ENCODE measurements at places on chromosomes 13 and 19.

GRCh38 chr13:107360010-107360409, 792.1 kb upstream of the ARGLU1 start:
- no peak for DNase-seq

GRCh38 chr19:46591870-46592269, 9.3 kb upstream of the CALM3 start:
- no peak for DNase-seq

GRCh38 chr13:23658929-23659541, 88.8 kb downstream of the TNFRSF19 start:
- DNase-seq = no peak

DNA sequence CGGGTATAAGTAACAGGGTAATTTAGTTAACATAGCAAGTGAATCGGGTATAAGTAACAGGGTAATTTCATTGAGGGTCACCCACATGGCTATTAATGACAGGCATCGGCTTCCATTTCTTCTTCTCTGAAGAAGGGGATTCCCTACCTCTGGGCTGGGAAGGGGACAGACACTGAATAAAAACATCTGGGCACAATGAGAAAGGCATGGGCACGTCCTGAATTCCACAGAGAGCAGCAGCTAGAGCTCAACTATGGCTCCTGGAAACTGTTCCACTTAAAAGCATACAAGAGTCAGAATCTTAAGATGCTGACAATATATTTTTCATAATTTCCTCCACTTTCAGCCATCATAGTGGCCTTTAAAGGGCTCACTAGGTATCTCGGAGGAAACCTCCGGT, 51.8 kb downstream of the CRYL1 start:
- DNase-seq = no peak

GRCh38 chr13:30496147-30496546, 30.4 kb upstream of the HMGB1 start:
- no peak for DNase-seq

GRCh38 chr19:58020129-58020528, 13.7 kb upstream of the ZSCAN1 start:
- no peak for DNase-seq

GRCh38 chr19:42477117-42477516, 34.4 kb upstream of the CXCL17 start:
- no peak for DNase-seq

GRCh38 chr19:16525751-16526481, 16.3 kb downstream of the CHERP start:
- no peak for DNase-seq

DNA sequence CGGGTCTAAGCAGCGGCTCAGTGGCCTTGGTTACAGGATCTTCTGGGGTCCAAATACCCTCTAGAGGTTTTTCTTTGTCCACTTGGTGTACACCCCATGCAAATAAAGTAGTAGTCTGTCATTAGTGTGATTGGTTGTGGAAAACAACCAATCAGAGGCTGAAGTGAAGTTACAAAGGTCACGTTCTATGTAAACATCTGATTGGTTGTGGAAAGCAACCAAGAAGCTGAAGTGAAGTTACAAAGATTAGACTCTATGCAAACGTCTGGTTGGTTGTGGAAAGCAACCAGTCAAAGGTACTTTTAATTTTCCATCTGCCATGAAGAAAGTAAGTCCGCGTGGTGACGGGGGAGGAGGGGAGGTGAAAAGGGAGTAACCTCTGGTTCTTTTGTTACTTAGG, 790.9 kb downstream of the UQCRFS1 start:
- no peak for DNase-seq

DNA sequence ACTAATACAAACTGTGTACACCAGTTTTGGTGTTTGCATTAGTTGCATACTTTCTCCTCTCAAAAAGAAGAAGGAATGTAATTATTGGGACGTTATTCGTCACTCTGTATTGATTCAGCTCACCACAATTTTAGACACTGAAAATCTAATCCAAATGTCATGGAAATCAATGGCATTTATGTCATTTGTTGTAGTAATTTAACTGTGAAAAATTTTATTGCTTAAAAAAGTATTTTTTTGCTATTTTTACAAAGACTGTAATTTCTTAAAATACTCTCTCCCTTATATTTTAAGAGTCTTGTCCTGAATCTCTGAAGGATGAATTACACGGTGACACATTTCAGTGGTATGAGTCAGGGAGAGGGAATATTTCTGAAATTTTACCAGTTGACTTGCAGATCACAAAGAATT, 2117.6 kb downstream of the PCDH9 start:
- no peak for DNase-seq

DNA sequence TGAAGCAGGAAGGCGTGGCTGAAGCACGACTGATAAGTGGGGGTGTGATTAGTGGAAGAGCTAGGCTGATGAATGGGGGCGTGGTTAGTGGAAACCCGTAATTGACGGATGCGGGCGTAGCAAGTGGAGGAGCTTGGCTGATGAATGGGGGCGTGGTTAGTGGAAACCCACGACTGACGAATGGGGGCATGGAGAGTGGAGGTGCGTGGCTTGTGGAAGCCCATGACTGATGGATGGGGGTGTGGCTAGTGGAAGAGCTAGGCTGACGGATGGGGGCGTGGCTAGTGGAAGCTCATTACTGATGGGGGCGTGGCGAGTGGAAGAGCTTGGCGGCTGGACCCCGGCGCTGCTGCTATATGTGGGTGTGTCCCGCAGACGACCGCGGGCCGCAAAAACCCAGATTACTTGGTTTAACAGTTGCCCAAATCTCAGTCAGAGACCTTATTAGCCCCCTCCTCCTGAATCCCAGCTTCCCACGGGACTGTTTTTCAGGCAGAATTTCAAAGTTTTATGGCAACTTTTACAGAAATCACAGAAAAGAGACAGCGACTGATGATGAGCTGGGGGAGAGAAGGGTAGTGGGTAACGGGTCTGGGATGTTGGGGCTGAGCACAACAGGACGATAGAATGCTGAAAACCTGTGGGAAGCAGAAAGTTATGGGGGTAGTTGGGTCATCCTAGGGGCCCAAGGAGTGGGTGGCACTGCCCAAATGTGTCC, 9.0 kb upstream of the MEIS3 start:
- peak; percentile 88 for DNase-seq

- DNase-seq = no peak
Measured at GRCh38 chr13:67369895-67370660, 139.9 kb upstream of the PCDH9 start.

DNA sequence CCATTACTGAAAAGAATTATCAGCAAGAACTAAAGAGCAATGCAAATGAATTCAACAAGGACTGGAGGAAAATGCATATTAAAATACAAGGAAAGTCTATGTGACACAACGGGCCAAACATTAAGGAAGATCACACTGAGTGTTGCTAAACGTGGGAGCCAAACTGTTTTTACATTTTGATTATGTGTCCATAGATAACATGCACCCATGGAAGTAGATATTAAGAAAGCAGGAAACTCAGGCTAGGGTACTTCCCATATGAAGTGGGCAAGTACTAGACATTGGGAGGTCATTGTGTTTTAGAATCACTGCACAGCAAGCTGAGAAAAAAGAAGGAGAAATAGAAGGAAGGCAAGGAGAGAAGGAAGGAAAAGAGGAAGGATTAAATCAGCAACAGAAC, 161.8 kb downstream of the KCTD12 start:
- DNase-seq = no peak

DNA sequence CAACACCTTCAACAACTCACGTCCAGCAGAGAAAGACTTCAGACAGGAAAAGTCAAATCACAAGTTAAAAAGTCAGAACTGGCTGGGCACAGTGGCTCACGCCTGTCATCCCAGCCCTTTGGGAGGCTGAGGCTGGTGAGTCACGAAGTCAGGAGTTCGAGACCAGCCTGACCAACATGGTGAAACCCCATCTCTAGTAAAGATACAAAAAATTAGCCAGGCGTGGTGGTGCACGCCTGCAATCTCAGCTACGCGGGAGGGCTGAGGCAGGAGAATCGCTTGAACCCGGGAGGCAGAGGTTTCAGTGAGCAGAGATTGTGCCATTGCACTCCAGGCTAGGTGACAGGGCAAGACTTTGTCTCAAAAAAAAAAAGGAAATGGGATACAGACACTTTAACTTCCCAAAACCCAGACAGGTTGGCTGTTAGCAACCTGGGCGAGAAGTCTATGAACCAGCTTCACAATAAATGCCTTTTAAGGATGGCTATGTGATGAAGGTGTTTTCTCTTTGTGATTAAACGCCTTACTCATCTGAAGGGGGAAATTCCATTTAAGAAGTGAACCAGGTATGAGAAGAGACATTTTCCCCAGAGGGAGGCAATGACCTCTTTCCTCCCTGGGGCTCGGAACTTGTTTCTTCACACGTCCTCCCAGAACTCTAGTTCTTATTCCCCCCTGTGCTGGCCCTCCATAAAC, 80.4 kb downstream of the INSR start:
- DNase-seq = no peak

Measured in suppressor macrophage treated with lipopolysaccharide for 4 hours (primary cell).